ENCODE measurements at places on chromosomes 13 and 19.
A peak's percentile ranks its signal among the peaks of the same experiment; 100 is the strongest.

- no peak for DNase-seq
Observed at GRCh38 chr13:58865286-58865685, 1233.7 kb downstream of the PCDH17 start.

DNA sequence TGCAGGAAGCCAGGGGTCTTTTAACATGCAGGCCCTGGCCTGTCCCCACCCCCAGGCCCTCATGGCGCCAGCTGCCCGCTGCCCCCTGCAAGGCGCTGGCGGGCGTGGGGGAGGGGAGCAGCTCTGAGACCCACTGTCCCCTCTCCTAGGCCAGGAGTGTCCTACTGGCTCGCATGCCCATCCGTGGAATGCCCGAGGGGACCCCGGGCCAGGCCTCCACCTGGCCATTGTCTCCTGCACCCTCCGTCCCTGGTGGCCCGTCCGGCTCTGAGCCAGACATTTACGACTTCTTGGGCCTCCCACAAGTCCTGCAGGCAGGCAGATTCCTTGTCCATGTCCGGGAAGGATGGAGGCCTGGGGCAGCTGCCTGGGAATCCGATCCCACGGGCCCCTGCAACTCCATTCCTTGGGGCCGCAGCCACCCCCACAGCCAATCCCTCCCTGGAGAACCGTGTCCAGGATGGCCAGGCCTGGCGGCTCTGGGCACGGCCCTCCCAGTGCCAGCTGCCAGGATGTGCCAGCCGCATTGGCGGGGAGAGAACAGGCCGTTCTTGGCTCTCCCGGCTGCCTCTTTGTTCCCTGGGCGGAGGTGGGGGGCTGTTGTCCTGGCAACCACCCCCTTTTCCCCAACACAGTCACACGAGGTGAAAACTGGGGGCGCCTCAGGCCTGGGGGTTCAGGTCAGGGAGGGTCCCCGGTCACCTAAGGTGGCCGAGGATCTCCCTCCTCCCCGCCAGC, 10.5 kb upstream of the PLIN3 start:
- no peak for DNase-seq

- no peak for DNase-seq
Observed at GRCh38 chr13:51916051-51916818, 54.5 kb downstream of the CCDC70 start.

DNA sequence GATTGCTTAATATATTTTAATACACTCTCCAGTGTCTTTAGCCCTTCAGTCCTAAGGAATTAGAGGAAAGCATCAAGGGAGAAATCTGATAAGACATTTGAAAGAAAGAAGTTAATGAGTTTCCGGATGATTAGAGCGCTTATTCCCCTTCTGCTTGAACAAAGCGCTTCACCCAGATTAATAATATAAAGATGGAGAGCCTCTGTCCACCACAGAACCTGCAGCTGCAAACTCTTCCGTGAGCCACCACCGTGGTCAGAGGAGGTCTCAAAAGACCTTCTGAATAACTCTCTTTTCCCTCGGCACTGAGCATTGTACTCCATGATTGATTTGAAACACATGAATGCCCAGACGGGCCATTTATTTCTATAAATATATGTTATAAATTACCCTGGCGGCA, 14.2 kb upstream of the TUBGCP3 start:
- DNase-seq, result no peak

DNA sequence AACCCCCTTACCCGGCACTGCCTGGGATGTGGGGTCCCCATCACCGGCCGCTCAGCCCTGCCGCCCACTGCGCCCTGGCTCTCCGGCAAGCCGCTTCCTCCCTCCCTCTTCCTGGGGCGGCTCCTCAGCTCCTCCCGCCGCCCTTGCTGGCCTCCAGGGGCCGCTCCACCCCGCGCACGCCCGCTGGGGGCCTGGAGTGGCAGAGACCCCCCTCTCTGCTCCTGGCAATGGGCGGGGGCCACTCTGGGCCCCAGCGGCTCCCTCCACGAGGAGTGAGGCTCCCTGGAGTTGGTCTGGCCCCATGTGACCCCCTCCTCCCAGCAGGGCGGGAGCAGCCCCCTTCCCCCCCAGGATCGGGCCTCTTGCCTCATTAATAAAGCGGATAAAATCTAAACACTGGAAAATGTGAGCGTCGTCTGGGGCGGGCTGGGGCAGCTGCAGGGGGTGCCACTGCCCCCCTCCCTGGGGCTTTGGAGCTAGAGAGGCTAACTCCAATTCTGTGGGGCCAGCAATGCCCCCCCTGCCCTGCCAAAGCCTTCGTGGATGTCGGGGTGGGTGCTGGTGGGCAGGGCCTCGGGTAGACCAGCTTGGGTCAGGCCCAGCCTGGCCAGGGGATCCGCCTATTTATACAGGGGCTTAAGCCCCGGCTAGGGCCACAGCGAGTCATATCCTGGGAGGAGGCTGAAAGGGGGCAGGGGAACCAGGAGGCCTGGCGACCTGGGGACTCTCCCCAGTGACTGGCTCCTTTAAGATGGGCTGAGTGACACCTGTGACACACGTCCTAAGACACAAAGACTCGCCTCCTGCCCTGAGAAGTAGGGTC, at the start of gene PTGER1:
Gene PTGER1, minus strand, starts transcription at position 104 of the 823 bp plus-strand sequence. CDS start 1,034 bp downstream, outside the sequence.
- DNase-seq, result no peak

- DNase-seq, result no peak
Observed at GRCh38 chr13:102395174-102395573, 6.7 kb downstream of the FGF14 start.

DNA sequence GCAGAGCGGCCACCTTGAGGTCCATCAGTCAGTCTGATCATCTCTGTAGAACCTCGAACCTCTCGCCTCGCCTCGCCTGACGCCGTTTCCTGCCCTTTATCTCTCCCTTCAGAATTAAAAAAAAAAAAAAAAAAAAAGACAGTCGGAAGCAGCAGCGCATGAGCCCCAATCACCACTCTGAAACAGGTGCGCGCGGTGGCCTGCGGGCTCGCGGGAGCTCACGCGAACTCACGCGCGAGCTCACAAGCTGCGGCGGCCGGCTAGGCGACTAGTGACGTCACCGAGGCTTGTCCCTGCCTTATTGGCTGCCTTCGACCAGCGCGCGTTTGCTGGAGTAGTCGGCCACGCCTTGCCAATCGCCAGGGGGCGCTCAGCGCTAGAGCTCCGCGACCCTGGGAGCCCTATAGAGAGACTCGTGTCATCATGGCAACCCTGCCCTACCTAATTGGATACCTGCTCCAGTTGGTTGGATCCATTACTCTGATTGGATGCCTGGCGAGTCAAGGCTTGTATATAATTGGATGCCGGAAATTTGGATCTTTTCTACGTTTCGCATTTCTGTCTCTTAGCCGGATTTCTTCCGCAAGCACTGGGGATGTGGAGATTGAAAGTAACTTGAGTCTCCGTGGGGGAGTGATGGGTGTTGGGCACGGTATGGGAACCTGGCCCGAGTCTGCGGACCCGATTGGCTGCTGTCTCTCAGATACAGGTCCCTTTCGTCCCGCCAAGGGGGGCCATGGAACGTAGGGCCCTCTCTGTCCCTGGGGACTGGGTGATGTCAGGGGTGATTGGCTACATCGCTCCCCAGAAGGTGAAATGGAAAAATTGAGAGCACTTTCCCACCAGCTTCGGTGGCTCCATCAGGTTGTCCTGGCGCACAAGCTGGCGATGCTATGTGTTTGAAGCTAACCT, 31.6 kb downstream of the SYT3 start:
- peak; percentile 11 for DNase-seq
